ENCODE measurements at places on chromosomes 6 and 20. TPM values are rescaled to one million over a fixed set of nuclear protein-coding genes. Genes with fewer than 3 reads are reported as not detected.

DNA sequence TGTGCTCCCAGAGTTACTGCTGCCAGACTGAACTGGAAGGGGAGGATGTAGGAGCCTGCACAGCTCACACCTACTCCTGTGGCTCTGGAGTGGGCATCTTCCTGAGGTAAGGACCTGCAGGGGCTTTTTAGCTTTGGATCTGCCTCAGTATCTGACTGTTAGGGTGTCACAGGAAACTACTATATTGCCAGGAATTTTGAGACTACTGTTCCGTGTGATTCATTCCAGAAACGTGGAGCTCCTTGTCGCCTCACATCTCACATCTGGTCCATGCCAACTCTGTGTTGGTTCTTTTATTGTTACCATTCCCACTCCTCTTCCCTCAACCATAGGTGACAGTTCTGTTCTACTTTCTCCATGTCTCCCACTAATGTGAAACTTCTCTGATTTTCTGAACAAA lies 34.1 kb downstream of the PRPH2 start:
- H3K27me3 ChIP-seq: no peaks in the 10 kb centered on the region
- DNase-seq: no peak
- peaks cover 15% of the 10 kb centered on the region for H3K4me1 ChIP-seq
- no peak overlapping the region for H3K27ac ChIP-seq
- H3K36me3 ChIP-seq: peaks cover 31% of the 10 kb centered on the region

Gene BTN1A1
- not detected for total RNA-seq

- H3K27ac ChIP-seq: no peak overlapping the region
- H3K27me3 ChIP-seq: peaks cover 2% of the 10 kb centered on the region
- H3K4me1 ChIP-seq: no peaks in the 10 kb centered on the region
- no peak overlapping the region for H3K4me3 ChIP-seq
- DNase-seq: no peak
These were observed 9.4 kb downstream of the TREML2 start for GRCh38 chr6:41191569-41191968.

DNA sequence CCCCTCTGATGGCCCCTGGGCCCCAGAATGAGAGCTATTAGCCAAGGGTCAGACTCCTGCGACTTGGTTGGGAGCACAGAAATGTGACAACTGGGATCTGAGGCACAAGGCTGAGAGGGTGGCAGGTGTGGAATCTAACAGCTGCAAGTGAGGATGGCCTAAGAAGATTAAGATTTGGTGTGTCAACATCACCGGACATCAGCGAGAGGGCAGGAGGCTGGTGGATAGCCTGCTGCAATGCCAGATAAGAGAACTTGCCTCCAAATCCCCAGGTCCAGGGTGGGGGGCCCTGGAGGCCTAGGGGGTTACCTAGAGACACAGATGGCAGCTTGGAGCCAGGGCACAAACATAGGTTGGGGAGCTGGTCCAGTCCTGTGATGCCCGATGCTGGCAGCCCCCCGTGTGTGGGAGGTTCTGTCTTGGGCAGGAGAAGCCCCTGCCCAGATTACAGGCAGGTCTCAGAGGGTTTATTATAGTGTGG lies 155.8 kb downstream of the GRM4 start:
- peaks cover 3% of the 10 kb centered on the region for H3K27me3 ChIP-seq
- no peaks in the 10 kb centered on the region for H3K4me1 ChIP-seq
- no peak overlapping the region for H3K4me3 ChIP-seq
- H3K36me3 ChIP-seq: no peaks in the 10 kb centered on the region
